ENCODE measurements at places on chromosomes 5 and 9.

GRCh38 chr9:97475059-97475458 lies 26.4 kb upstream of the TMOD1 start:
- DNase-seq = no peak

GRCh38 chr5:41629897-41630296 lies 119.5 kb upstream of the PLCXD3 start:
- no peak for DNase-seq

GRCh38 chr9:100466171-100466828 lies 6.6 kb upstream of the TMEFF1 start:
- DNase-seq = no peak

DNA sequence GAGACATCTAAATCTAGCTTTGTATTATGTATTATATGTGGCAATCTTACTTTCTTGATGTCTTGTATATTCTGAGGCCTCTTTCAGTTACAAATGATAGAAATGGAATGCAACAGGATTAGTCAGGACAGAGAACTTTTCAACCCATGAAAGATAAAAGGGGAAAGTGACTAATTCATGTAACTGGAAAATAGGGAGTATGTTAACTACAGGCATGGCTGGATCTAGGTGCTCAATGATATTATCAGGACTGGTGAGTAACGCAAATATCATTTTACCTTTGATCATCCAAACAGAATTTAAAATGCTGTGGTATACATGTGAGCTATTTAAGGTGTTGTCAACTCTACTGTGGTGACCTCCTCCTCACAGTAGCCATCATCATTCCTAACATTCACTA lies 215.7 kb upstream of the GLRA1 start:
- no peak for DNase-seq

DNA sequence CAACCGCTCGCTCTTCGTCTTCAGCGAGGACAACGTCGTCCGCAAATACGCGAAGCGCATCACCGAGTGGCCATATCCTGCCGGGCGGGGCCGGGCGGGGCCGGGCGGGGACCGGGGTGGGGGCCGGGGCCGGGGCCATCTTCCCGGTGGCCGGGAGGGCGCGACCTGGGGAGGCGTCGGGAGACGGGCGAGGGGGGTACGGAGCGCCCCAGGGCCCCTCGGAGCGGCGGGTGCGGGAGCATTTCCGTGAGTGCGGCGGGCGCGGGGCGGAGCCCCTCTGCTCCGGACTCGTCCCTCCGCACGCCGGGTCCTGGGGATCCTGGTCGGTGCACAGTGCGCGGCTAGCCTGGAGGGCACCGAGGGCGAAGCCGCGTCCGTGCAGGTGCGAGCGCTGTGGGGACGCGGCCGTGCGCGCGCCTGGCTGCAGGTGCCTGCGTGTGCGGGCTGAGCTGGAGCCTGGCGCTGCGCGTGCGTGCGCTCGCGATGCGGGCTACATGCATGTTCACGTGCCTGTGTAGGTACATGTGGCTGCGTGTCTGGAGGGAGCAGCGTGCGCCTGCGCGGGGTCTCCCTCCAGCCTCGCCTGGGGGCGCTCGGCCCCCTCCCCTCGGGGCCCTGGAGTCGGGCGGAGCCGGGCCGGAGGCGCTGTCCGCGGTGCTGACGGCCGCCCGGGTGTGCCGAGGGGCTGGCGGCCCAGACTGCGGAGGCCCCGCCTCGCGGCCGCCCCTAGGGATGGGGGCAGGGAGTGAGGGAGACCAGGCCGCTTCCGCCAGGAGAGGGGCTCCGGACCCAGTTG lies 762 bp downstream of the CACNA1B start:
- no peak for DNase-seq

DNA sequence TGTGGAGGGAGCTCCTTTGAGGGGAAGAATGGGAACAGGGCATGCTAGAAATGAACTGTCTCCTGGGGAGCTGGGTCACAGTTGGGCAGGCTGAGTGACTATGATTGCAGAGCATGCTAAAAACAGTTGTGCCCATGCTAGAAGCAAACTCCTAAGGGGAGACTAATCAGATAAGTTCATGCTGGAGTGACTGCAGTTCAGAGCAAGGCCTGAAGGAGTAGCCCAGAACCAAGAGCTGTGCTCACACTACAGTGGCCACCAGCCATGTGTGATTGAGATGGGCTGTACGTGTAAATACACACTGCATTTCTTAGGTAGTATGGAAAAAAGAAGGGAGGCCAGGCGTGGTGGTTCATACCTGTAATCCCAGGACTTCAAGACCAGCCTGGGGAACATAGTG lies 10.3 kb upstream of the AK1 start:
- no peak for DNase-seq

GRCh38 chr5:79982136-79982535 lies 8.9 kb downstream of the MTX3 start:
- no peak for DNase-seq

DNA sequence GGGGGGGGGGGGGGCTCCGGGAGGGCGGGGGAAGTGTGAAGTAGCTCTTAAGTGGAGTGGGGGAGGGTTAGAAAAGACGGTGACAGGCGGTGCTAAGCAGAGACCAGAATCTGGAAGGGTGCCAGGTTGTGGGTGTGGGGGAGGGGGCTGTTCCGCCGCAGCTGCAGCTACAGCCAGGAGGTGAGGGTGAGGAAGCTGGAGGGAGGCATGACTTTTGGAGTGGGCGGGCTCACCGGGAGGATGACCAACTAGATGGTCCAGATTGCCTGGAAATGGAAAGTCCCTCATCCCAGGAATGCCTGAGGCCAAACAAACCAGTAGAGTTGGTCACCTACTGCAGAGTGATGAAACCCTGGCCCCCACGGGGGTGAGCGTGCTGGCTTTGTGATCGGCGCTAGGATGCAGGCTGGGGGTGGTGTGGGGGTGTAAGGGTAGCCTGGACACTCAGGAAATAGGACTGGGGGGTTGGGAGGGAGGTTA lies 158.1 kb upstream of the SHB start:
- no peak for DNase-seq

GRCh38 chr5:4511996-4512656 lies 628.0 kb upstream of the ADAMTS16 start:
- DNase-seq = no peak

DNA sequence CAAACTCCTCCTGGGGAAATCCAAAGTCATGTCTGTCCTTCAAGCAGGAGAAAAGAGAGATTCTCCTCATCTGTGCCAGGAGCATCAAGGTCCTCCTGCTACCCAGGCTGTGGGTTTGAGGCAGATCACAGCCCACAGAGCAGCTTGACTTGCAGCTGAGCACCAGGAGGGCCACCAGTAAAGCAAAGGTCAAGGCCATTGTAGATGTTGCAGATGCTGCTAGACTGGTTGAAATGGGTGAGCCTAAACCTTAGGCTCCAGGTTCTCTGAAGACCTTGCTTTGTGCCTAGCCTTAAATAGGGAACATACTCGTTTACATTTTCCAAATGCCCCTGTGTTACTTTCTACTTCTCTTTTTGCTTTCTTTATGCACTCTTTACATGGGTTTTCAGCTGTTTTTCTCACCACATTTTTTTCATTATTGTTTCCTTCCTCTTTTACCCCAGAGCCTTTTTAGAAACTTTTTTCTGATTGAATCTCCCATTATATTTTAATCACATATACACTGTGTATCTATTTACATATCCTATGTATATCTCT lies at the start of gene IFNA2:
Gene IFNA2, minus strand, starts transcription at position 268 of the 540 bp plus-strand sequence. Its CDS starts 69 bp downstream, at position 199.
- DNase-seq = no peak

- DNase-seq = no peak
Measured at GRCh38 chr9:135958485-135958884, 2.7 kb downstream of the UBAC1 start.

GRCh38 chr9:2718001-2718697 lies 839 bp downstream of the KCNV2 start:
- no peak for DNase-seq

GRCh38 chr5:77316871-77317661 lies 106.6 kb downstream of the PDE8B start:
- DNase-seq = no peak

- no peak for DNase-seq
Measured at GRCh38 chr9:18111146-18111545, 362.8 kb upstream of the ADAMTSL1 start.

DNA sequence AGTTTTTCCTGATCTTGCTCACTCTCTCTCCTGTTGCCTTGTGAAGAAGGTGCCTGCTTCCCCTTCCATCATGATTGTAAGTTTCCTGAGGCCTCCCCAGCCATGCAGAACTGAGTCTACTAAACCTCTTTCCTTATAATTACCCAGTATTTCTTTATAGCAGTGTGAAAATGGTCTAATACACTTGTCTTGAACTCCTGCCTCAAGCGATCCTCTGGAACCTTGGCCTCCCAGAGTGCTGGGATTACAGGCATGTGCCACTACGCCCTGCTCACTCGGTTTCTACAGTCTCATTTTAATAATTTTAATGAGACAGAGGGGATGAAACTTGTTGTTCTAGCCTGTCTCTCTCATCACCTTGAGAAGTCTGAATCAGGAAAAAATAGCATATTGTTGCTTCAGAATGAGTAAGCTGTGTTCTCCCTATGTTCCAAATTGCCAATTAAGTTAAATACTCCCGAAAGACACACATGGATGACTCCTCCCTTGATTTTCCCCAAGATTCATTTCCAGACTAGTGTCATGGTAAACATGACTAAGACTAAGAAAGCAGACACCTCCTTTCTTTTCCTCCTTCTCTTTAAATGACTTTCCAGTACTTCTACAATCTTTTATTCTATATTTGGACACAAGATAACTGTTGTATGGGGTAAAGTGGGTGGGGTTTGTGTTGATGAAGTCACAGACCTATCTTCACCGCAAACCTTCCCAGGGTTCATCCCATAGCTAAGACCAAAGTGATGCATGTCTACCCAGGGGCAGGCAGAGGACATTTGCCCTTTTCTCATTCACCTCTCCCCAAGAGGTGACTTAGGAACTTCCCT lies 7.8 kb upstream of the DNAJC18 start:
- no peak for DNase-seq

GRCh38 chr9:87076825-87077224 lies 129.5 kb upstream of the GAS1 start:
- no peak for DNase-seq

GRCh38 chr5:53856506-53856905 lies 296.1 kb downstream of the NDUFS4 start:
- DNase-seq = no peak

GRCh38 chr5:149322518-149322917 lies 22.8 kb upstream of the GRPEL2 start:
- DNase-seq = no peak

GRCh38 chr9:132201139-132201538 lies 39.3 kb downstream of the NTNG2 start:
- DNase-seq = no peak

DNA sequence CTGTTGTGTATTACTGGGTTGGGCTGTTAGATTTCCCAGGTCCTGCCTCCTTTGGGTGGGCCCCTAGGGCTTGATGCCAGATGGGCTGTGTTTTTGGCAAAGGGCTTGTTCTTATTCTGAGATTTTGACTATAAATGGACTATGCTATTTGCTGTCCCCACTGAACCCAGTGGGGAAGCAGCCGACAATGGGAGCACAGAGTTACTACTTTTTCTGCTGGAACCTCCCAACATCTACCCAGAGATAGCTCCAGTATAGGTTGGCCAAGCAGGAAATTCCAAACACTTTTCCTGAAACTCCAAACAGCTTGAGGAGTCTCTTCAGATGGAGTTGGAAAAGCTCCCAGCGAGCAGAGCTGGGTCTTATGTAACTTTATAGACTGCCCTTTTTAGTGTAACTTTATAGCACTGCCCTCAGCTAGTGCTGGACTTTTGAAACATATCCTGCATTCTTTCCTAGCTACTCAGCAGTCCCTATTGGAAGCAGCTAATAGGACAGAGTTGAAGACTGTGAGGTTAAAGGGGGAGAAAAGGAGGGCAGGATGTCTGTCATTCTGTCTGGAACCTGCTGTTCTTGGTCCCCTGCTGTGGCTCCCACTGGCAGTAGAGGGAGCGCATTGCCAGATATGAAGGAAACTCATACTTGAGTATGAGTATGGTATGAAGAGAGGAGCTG lies 21.0 kb downstream of the RUSC2 start:
- no peak for DNase-seq

- DNase-seq = no peak
Measured at GRCh38 chr5:43802651-43803050, 199.7 kb downstream of the NNT start.

DNA sequence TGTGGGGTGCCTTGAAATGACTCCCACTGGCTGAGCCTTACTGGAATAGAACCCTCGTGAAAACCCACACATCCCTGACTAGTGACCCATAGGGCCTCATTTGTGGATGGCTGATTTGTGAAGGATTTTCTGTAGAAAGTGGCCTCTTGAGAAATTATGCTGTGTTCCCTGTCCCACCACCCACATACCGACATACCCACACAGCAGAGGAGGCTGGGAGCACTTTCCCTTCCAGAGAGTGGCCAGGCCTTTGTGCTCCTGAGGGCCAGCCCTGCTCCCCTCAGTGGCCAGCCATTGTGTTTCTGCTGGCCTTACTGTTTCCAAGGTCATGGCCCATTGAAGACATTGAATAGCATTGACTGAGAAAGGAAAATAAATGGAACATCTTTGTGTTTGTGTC lies 29.6 kb downstream of the IL9 start:
- DNase-seq = no peak

GRCh38 chr9:110738982-110739381 lies 70.4 kb downstream of the MUSK start:
- no peak for DNase-seq

GRCh38 chr9:118163751-118164150 lies 459.5 kb downstream of the TLR4 start:
- no peak for DNase-seq

- no peak for DNase-seq
Measured at GRCh38 chr5:18299166-18299565, 664.9 kb downstream of the TAF11L14 start.

- DNase-seq = no peak
Measured at GRCh38 chr5:135318924-135319323, 80.1 kb downstream of the MACROH2A1 start.

- DNase-seq = no peak
Measured at GRCh38 chr9:120398286-120398685, 181.7 kb downstream of the CDK5RAP2 start.

- no peak for DNase-seq
Measured at GRCh38 chr9:93826209-93826608, 128.9 kb downstream of the BARX1 start.

DNA sequence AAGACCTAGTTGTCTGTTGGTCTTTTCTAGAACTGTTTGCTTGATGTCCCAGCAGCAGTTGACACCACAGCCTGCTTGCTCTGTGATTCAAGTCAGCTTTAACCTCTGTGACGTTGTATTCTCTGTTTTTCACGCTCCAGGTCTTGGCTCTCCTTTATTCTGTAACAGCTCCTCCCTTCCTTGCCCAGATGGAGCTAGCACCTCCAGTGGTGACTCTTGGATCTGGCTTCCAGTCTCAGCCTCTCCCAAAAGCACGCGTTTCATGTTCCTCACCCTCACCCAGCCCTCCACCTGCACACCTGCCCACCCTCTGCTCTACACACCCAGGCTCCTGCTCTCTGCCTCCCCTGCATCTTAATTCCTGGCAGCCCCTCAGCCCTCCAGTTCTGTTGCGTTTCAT lies 50.6 kb downstream of the DMRT1 start:
- DNase-seq = no peak

DNA sequence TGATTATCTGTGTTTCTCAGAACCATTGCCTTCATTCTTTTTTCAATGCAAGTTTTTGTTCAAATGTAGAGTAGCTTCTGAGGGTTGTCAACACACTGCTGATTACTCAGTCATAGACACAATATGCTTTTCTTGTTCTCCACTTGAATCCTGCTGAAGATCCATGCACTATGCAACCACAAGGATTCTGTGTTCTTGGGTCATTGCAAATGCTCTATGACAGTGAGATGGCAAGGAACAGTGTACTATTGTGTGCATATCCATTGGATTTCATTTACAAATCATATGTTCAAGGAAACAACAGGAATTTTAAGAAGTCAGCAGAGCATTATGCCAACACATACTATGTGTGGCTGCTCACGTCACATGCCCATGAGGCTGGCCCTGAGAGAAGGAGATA lies 1590.2 kb downstream of the EFNA5 start:
- DNase-seq = no peak

Measured in T-helper 22 cell (primary cell).